Left lobe of liver (tissue), 2 donors: ENCODE measurements at places on chromosomes 3 and 15. TPM values are rescaled to one million over a fixed set of nuclear protein-coding genes. Genes with fewer than 3 reads are reported as not detected.

Gene PRR20G
- not detected for total RNA-seq

Gene TPRA1
- total RNA-seq, result 25.1 TPM

Gene CAPN3
- total RNA-seq, result 26.4 TPM

Gene ARHGAP31
- total RNA-seq, result 2.9 TPM

Gene GABRR3
- not detected for total RNA-seq

Gene ARIH2
- 41.0 TPM for total RNA-seq
